ENCODE measurements at places on chromosomes 3 and 15. TPM values are rescaled to one million over a fixed set of nuclear protein-coding genes. Genes with fewer than 3 reads are reported as not detected.

KY gene
- 8.0 TPM for total RNA-seq

C2CD4A gene
- total RNA-seq, result not detected

AGBL1 gene
- not detected for total RNA-seq

GABRR3 gene
- total RNA-seq, result not detected

LHFPL4 gene
- total RNA-seq, result not detected

ITIH4 gene
- total RNA-seq, result 1.3 TPM

SI gene
- total RNA-seq, result not detected

RBM5 gene
- total RNA-seq, result 147 TPM

PRKAR2A gene
- 46.6 TPM for total RNA-seq

SLC28A2 gene
- not detected for total RNA-seq

MAGI1 gene
- total RNA-seq, result 28.2 TPM

SNTN gene
- not detected for total RNA-seq

SKOR1 gene
- total RNA-seq, result 0.09 TPM

RCCD1 gene
- 15.0 TPM for total RNA-seq

SLC12A1 gene
- total RNA-seq, result not detected

PLA2G4D gene
- total RNA-seq, result not detected

CCR3 gene
- total RNA-seq, result not detected

PTPRG gene
- 29.5 TPM for total RNA-seq

ROPN1 gene
- total RNA-seq, result not detected

STRA6 gene
- 47.2 TPM for total RNA-seq

CPNE9 gene
- not detected for total RNA-seq

EXD1 gene
- total RNA-seq, result under 0.01 TPM

EIF2A gene
- total RNA-seq, result 205 TPM

MUC4 gene
- total RNA-seq, result not detected

WDR93 gene
- under 0.01 TPM for total RNA-seq

CD200R1 gene
- not detected for total RNA-seq

GABRB3 gene
- total RNA-seq, result 0.65 TPM

TRMT10C gene
- 22.0 TPM for total RNA-seq

NKIRAS1 gene
- 7.3 TPM for total RNA-seq

GPR15 gene
- total RNA-seq, result not detected

C3orf38 gene
- 26.5 TPM for total RNA-seq

CHRNA5 gene
- 0.59 TPM for total RNA-seq

CTXN2 gene
- not detected for total RNA-seq

ATP13A4 gene
- 0.89 TPM for total RNA-seq

SCN11A gene
- not detected for total RNA-seq

UBE2E2 gene
- total RNA-seq, result 39.9 TPM

SH3BP5 gene
- 15.7 TPM for total RNA-seq

CHCHD6 gene
- 14.0 TPM for total RNA-seq

DUOXA2 gene
- not detected for total RNA-seq

FAM81A gene
- 0.30 TPM for total RNA-seq

GXYLT2 gene
- total RNA-seq, result 74.2 TPM

AHSG gene
- total RNA-seq, result under 0.01 TPM

TNFAIP8L3 gene
- 6.6 TPM for total RNA-seq

PLA2G4E gene
- not detected for total RNA-seq

All from smooth muscle cell of the umbilical artery (primary cell).